ENCODE measurements at places on chromosomes 3 and 15. TPM values are rescaled to one million over a fixed set of nuclear protein-coding genes. Genes with fewer than 3 reads are reported as not detected.

SIDT1 gene
- polyA plus RNA-seq: 4.5 TPM

SYNM gene
- 29.4 TPM for polyA plus RNA-seq

LMOD3 gene
- 0.18 TPM for polyA plus RNA-seq

MYO5C gene
- polyA plus RNA-seq: 12.8 TPM

COMMD2 gene
- 40.8 TPM for polyA plus RNA-seq

STRC gene
- 10.9 TPM for polyA plus RNA-seq

PROK2 gene
- polyA plus RNA-seq: 0.67 TPM

TRPM1 gene
- not detected for polyA plus RNA-seq

OR5K2 gene
- 0.40 TPM for polyA plus RNA-seq

KIF15 gene
- 7.6 TPM for polyA plus RNA-seq

UBL7 gene
- polyA plus RNA-seq: 41.2 TPM

DNA sequence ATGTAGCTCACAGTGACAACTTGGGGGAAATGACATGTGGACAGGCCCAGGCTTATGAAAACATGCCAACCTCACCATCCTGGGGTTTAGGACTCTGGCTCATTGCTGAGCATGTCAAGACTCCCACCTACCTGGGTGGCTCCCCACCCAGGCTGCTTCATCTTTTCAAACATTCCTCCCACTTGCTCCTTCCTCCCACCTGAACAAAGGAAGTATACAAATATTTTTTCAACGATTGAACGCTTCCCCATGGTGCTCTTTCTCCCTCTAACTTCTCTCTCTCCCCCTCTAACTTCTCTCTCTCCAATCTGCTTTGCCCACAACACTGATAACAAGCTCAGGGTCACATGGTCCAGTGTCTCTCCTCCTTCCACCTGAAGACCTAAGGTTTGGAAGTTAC is 27.7 kb upstream of the CPEB1 start:
- no peak for DNase-seq

- DNase-seq: peak; percentile 20
Measured at GRCh38 chr3:25021816-25022215, 406.2 kb upstream of the RARB start.

- DNase-seq: no peak
Measured at GRCh38 chr3:9185046-9185445, 64.4 kb downstream of the SRGAP3 start.

GRCh38 chr3:52120556-52121463 is 33.4 kb downstream of the POC1A start:
- peak; percentile 39 for DNase-seq

- DNase-seq: no peak
Measured at GRCh38 chr15:92111751-92112150, 258.2 kb downstream of the SLCO3A1 start.

DNA sequence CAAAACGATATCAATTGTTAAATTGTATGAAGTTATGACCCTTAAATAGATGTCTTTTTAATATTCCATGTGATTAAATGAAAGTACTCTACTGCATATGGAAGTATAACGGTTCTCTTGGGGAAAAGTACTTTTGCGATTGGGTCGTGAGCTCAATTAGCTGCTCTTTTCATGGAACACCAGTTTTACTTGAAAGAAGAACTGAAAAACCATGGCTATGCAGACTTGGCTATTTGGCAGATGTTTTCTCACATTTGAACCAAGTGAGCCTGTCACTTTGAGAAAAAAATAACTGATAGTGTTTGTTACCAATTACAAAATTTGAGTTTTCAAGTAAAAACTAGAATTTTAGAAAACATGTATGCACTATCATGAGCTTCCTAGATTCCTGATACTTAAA is 5.9 kb upstream of the INAFM2 start:
- DNase-seq: no peak

- no peak for DNase-seq
Measured at GRCh38 chr3:150450916-150451315, 42.8 kb downstream of the TSC22D2 start.

GRCh38 chr15:57651445-57651844 is 55.1 kb upstream of the POLR2M start:
- no peak for DNase-seq

DNA sequence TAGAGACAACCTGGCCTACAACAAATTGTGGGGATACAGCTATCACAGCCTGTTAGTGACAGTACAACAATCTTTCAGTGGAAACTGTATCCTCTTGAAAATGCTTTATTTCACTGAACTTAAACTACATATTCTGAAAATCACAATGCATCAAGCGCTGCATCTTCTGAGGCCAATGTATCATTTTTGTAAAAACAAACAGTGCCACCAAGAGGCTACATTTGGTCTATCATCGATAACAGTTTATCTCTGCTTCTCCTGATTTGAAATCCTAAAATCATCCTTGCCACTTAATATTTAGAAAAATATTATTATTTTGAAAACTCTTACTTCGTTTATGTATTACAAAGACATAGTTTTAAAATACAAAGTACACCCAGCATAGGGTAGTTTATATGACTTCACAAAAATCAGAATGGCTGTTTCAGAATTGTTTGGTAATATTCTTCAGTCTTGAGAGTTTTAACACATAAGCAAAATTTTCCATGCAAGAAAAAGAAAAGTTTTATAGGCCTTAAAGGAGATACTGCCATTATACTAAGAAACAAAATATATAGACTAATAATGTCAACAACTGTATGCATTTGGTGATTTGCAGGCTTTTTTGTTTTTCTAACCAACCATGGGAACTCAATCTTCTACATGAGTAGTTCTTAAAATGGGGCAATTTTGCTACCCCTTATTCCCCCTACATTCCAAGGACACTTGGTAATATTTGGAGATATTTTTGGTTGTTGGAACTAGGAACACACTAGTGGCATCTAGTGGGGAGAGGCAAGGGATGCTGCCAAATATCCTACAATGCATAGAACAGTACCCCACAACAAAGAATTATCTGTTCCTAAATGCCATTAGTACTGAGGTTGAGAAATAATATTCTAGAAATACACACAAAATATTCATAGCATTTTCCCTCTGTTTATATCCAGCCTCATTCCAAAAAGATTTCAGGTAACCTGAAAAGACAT is 42.3 kb downstream of the WDR72 start:
- DNase-seq: no peak

GRCh38 chr15:78306176-78306774 is 6.9 kb upstream of the SKIC8 start:
- DNase-seq: no peak

DNA sequence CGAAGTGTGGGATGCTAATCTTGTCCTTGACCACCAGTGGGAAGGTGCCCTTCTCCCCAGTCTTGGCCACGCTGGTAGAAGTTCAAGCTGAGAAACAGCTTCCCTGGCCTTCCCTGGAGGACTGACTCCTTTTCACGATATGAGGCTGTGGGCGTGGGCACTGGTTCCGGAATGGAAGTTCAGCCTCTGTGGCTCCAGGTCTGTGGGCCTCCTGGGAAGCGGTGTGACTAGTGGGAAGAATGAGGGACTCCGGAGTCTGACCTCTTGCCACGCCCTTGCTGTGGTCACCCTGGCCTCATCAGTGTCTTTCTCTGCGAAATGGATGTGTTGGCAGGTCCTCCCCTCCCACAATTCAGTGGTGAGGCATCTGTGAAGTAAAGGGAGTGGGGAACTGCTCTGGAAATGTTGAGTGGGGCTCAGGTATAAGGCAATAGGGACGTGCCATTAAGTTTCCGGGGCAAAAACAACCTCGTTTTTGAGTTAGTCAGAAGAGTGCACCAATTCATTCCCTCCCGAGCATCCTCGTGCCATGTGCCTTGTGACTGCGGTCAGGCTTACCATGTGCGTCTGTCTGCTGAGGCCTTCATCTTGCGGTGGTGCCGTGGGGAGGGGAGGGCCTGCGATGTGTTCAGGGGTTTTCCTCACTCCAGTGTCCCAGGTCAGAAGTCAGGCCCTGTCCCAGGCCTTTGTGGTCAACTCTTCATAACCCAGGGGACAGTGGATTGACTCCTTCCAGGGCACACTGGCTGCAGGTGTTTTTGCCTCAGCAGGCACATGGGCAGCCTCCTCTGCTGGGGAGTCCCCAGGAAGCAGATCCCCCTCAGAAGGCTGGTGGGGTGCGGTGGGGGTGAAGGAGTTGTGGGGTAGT is 11.8 kb upstream of the SEC13 start:
- DNase-seq: no peak

GRCh38 chr3:142027735-142028134 is 121.6 kb downstream of the TFDP2 start:
- peak; percentile 86 for DNase-seq

DNA sequence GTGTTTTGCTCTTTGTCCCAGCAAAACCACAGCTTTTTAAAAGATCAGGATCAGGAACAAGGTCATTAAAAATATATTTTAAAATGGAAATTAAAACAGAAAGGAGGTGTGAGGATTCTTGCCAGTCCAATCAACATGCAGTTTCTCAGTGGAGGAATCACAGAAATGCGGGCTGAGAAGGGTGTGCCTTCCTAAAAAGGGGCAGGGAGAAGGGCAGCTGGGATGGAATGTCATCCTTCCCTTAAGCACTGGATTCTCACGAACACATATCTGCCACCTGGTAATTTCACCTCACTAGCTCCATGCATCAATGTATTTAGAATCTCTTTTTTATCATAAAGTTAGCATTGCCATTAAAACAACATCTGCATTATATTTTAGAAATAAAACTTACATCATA is 21.4 kb downstream of the ABI3BP start:
- DNase-seq: no peak

DNA sequence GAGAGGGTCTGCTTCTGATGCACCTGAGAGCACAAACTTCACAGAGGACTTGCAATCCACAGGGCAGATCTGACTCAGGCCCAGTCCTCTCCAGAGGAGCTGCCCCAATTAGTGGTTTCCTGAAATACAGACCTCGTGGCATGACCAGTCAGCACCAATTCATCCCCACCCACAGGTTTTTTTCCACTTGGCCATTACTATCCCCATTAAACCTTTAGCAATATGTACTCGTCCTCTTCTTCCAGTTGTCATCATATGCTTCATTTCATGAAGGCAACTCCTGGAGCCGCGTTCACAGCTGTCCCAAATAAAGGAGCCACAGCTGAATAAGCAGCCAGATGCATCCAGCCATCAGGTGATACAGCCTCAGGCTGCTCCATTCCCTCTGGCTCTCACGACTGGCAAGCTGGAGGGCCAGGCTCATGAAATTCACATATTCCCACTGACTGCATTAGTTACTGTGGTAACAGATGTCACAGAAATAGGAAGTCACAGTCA is 163.1 kb downstream of the FMN1 start:
- no peak for DNase-seq

- no peak for DNase-seq
Measured at GRCh38 chr3:55519019-55519418, 31.9 kb upstream of the WNT5A start.

GRCh38 chr3:149701977-149702350 is 44.1 kb upstream of the WWTR1 start:
- DNase-seq: no peak

- peak; percentile 28 for DNase-seq
Measured at GRCh38 chr3:150495563-150496168, 50.6 kb downstream of the SERP1 start.

- DNase-seq: no peak
Measured at GRCh38 chr3:128068156-128068620, 16.0 kb downstream of the SEC61A1 start.

GRCh38 chr3:142224482-142225072 is 808 bp downstream of the GK5 start:
- DNase-seq: no peak

DNA sequence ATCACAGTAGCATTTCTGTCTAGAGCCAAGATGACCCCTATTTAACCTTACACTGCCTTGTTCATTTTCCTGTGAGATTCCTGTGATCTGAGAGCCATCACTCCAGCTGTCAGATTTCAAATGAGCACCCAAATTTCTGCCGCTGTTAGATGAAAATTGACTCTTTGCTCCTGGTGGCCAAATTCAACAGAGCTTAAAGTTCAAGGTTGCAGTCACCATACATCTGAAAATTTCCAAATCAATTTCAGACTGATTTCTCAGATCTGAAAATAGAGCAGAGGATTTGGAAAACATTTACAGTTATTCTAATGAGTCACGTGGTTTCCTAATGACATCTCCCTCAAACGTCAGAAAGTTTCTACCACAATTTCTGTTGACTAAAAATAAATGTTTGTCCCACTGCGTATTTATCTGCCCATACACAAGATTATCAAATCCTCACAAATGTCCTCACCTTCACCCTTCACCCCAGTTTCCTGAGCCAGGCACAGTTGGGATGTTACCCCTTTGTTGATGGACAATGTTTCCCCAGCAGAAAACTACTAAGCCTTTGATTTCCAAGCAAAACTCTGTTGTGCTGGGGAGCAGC is 16.4 kb downstream of the HDC start:
- no peak for DNase-seq

DNA sequence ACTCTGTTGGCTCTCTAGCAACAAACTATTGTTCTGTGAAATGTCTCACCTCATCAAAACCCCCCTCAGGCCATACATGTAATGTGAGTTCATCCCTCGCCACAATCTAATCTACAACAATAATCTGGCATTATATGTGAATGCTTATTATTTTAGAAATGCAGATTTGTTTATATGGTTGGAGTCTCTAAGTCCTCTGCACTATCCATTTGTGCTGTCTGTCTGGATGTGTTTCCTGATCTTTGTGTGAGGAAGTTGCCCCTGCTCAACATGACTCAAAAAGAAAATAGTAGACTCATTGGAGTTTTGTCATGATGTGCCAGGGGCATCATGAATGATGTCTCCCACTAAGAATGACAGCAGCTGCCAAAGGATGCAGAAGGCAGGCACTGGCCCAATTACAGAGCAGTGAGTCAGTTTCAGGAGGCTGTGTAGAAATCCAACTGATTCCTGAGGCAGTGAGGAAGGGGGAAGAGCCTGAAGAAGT is 161.6 kb upstream of the PDZRN3 start:
- no peak for DNase-seq

- no peak for DNase-seq
Measured at GRCh38 chr3:135337192-135337591, 542.1 kb downstream of the EPHB1 start.

DNA sequence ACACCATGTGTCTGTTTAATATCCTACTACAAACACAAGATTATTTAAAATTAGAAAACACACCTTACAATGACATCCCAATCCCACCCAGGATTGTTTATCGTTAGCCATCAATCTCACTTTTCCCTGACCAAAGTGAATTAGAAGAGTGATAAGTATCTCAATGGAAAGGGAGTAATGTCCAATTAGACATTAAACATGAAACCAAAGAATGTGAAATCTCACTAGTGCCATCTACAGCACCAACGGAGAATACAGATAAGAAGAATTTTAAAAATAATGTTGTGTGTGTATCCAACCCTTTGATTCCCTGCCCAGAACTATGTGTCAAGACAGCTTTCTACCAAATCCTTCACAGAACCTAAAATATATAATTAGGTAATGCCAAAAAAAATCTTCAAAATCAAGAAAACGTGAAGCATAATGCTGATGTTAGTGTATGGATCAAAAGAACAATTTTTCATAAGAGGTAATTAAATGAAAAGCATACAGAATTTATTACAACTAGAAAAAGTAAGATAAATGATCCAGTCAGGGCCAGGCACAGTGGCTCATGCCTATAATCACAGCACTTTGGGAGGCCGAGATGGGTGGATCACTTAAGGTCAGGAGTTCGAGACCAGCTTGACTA is 64.2 kb downstream of the SCAPER start:
- DNase-seq: peak; percentile 0
